ENCODE measurements at places on chromosomes 16 and 17.

- DNase-seq: no peak
These were observed 21.2 kb downstream of the LIG3 start for GRCh38 chr17:35001549-35001948.

GRCh38 chr17:7885367-7886226 lies 3.0 kb upstream of the CHD3 start:
- no peak for DNase-seq

- DNase-seq: no peak
These were observed 53.2 kb downstream of the MYH11 start for GRCh38 chr16:15803618-15804017.

- no peak for DNase-seq
These were observed 36.6 kb upstream of the TMEM132E start for GRCh38 chr17:34542700-34543336.

DNA sequence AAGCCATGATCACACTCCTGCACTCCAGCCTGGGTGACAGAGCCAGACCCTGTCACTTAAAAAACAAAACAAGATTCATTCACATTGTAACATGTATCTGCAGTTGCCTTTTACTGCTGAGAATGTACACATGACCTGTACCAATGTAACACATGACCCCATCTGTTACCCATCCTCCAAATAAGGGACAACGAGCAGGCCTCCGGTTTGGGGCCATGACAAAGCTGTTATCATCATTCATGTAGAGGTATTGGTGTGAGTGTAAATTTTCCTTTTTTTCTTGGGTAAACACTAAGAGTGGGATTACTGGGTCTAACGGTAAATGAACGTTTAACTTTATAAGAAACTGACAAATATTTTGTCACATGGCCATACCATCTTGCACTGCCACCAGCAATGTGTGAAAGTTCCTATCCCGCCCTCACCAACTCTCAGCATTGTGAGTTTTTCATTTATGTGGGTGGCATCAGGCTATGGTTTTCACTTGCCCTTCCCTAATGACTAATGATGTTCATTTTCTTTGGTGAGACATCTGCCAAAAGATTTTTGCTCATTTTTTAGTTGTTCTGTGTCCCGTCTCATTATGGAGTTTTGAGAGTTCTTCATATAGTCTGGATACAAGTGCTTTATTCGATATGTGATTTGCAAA lies 145.5 kb downstream of the C16orf78 start:
- DNase-seq: no peak

- peak; percentile 74 for DNase-seq
These were observed 6.2 kb downstream of the ITGAE start for GRCh38 chr17:3794557-3795389.

GRCh38 chr17:2453866-2454265 lies 53.0 kb upstream of the MNT start:
- DNase-seq: no peak

- DNase-seq: no peak
These were observed 141.4 kb upstream of the MON1B start for GRCh38 chr16:77049577-77049976.

- DNase-seq: no peak
These were observed 11.6 kb upstream of the ZNF689 start for GRCh38 chr16:30621765-30622164.

GRCh38 chr16:81832801-81833547 lies 53.9 kb downstream of the PLCG2 start:
- DNase-seq: no peak

DNA sequence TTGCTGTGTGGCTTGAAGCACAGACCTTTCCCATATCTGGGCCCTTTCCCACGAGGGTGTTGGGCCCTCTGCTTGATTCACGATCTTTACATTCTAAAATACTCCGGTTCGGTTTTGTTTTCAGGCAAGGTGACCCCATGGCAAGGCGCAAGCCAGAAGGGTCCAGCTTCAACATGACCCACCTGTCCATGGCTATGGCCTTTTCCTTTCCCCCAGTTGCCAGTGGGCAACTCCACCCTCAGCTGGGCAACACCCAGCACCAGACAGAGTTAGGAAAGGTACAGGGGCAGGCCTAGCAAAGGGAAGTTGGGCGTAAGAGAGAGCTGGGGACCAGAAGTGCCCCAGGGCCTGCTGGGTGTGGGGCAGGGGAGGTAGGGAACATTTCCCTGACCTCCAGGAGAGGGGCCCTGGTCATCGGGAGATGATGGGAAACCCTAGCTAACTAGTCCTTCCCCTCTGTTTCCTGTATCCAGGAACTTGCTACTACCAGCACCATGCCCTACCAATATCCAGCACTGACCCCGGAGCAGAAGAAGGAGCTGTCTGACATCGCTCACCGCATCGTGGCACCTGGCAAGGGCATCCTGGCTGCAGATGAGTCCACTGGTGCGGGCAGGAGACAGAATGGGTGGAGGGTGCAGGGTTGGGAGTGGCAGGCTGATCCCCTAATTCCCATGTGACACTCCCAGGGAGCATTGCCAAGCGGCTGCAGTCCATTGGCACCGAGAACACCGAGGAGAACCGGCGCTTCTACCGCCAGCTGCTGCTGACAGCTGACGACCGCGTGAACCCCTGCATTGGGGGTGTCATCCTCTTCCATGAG lies 1.4 kb downstream of the ALDOA start:
- no peak for DNase-seq

DNA sequence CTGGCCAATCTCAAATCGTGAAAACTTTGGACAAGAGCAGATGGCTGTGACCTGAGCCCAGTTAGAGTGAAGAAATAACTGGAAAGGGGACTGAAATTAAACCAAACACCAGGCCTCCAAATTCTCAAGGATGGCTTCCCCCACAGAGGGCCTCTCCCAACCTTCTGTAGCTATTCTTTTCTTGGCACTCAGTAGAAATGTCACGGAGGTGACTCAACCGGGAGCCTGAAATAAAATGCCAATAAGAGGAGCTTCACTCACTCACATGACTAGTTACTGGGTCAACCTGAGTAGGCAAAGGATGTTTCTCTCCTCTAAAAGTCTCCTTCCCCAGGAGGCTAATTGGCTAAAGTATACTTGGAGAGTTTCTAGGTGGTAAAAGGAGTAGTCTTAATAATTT lies 230.7 kb downstream of the MAF start:
- DNase-seq: no peak

- DNase-seq: peak; percentile 16
These were observed 7.7 kb downstream of the ITGAM start for GRCh38 chr16:31267332-31268032.

- DNase-seq: no peak
These were observed 1.2 kb downstream of the HAS3 start for GRCh38 chr16:69106491-69107315.

DNA sequence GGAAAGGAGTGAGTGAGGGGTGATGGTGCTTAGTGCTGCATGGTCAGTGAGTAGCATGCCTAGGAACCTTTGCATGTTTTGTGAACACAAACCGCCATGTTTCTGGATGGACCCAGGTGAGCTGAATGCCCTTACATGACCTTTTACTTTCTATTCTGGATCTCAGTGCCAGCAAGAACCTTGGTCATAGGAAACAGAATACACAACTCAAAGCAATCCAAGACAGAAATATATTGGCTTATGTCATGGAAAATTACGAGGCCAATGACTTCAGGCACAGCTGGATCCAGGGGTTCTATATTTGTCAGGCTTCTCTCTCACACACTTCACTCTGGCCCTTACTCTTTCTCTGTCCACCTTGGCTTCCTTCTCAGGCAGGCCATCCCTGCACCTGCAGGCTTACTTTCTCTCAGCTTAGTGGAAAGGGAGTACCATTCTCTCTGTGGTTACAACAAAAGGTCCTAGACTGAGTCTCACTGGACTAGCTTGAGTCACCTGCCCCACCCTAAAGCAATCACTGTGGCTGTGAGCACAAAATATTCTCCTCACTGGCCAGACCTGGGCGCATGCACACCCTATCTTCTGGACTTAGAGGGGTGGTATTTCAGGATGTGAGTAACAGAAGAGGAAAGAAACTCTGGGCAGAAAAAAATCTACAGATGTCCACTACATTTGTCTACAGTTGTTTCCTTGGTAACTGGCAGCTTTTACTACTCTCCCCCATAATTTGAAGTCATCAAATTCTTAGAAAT lies 20.4 kb upstream of the CPNE2 start:
- peak; percentile 25 for DNase-seq

DNA sequence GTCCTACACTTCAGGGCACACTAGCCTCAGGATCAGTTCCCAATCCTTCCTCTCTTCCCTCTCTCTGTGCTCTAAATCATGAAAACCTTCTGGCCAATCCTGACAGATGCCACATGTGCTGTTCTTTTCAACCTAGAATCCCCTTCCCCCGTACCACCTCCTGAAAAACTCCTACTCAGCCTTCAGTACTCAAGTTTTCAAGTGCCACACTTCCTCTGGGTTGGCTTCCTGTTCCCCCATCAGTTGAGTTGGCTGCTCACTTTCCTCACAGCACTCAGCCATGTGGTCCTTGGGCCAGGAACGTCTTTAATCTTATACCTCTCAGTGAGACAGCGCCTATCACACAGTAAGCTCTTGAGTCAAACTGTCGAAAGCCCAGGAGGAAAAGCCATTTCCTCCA lies 3.3 kb downstream of the ASPHD1 start:
- DNase-seq: no peak

- DNase-seq: no peak
These were observed 464.5 kb downstream of the WWOX start for GRCh38 chr16:78563905-78564304.

- DNase-seq: no peak
These were observed 404 bp downstream of the EMC6 start for GRCh38 chr17:3669085-3669347.

GRCh38 chr17:14843086-14843795 lies 421.9 kb downstream of the PMP22 start:
- no peak for DNase-seq

GRCh38 chr16:85436636-85437165 lies 176.4 kb upstream of the GSE1 start:
- no peak for DNase-seq

DNA sequence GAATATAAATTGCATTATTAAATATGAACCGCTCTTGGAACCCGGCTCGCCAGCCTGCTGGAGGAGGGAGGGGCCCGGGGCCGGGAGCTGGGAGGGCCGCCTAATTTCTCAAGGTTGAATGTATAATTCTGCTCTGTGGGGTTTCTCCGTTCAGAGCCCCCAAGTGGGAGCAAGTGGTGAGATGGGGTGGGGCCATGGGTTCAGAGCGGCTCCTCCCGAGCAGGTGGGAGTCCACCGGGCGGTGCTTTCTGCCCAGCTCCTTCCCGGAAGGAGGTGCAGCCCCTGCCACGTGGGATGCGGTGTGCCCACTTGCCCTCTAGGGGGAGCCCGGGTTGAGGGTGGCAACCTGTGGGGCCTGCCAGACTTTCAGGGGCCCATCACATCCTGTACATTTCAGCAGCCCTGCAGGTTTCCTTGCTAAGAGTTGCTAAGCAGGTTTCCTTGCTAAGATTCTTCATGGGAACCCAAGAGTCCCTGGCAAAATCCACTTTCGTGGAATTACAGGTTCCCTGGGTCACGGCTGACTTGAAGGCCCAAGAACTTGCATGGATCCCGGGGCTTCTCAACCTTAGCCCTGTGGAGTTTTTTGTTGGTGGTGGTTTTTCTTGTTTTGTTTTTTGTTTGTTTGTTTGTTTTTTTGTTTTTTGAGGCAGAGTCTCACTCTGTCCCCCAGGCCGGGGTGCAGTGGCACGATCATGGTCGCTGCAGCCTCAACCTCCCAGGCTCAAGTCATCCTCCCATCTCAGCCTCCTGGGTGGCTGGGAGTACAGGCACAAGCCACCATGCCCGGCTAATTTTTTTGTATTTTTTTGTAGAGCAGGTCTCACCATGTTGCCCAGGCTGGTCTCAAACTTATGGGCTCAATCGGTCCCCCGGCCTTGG lies 196.7 kb upstream of the GSE1 start:
- DNase-seq: no peak

- no peak for DNase-seq
These were observed 228.0 kb downstream of the FOXL1 start for GRCh38 chr16:86806181-86806837.

GRCh38 chr17:82507631-82508175 lies 11.8 kb upstream of the FOXK2 start:
- DNase-seq: no peak

DNA sequence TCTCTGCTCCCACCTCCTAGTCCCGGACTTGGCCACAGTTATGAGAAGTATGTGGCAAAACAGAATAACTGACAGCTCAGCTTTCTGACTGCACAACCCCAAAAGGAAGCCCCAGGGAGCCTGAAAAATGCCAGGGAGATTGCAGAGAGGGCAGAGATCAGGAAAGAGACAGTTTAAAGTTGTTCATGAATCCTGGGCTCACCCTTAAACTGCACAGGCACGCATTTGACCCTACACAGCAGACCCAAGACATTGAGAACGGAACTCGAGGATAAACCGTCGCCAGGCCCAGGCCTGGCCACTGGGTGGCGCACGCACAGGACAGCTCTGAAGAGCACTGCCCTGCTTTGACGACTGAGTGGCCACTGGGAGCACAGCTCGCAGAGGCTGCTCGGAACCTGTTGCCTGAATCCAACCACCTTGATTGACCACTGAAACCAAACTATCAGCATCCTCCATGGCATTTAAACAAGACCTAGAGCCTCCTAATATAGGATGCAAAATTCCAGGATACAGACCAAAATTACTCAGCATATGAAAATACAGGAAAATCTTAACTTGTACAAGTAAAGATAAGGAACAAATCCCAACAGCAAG lies 114.0 kb downstream of the C16orf95 start:
- DNase-seq: peak; percentile 29

GRCh38 chr17:3951420-3951819 lies 12.8 kb downstream of the ATP2A3 start:
- DNase-seq: no peak

Measured in kidney epithelial cell (primary cell).